ENCODE measurements at places on chromosomes 3 and 15.
A peak's percentile ranks its signal among the peaks of the same experiment; 100 is the strongest.

DNA sequence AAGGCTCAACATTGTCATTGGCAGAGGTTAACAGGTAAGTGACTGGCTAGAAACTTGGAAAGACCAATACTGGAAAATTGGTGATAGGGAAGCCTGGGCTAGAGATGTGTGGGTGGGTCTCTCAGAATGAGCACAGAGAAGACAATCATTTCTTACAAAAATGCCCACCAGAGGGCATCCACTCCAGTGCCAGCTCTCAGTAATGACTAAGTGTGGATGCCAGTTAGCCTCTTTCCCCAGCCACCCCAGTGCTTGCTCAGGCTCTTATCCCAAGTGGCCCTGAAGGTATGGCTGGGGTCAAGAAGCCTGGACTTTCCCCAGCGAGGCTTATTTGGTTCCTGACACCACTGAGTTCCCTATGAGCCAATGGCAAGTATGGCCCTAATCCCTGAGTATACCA lies 115.9 kb upstream of the ST8SIA2 start:
- DNase-seq: peak; percentile 2

DNA sequence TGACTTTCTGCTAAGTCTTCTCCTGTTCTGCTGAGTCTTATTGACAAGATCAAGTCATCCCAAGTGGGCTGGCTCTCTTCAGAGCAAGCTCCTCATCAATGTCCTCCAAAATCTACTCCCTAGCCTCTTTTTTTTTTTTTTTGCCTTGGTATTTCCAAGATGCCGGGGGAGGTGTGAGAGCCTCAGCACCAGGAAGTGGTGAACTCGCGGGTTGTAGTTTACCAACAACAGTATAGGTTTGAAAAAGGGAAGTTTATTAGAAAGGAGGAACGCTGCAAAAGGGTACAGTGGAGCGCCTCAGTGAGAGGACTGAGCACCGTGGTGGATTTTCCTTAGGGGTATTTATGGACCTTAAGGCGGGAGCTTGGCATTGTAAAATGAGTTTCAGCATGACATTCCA lies 94.3 kb upstream of the SGO1 start:
- no peak for DNase-seq

DNA sequence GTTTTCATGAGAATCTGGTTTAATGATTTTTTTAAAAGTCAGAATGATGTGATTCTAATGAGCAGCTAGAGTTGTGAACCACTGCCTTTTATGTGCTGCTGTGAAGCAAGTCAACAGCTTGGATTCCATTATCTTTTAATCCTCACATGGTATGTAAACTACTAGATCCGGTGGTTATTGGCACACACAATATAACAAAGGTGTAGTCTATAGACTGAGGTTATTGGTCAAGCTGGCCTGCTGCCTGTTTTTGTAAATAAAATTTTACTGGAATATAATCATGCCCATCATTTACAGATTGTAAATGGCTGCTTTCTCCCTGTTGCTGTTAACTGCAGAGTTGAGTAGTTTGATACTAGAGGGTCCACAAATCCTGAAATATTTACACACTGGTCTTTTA lies 103.1 kb downstream of the OTOL1 start:
- no peak for DNase-seq

DNA sequence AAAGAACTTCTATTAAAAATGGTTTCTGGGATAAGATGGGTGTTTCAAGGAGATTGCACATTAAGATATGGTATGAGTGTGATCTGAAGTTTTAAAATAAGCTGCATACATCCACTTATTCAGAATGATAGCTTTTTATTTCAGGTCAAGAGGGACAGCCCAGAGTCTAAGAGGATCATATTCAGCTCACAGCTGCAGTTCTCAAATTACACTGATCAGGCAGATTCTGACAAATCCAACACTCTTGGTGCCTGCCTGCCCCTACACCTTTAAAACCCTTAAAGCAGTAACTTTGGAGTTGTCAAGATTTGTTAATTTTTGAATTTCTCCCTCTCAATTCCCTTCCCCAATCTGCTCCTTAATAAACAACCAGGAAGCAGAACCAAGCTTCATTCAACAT lies 9.1 kb upstream of the TMEM87A start:
- DNase-seq: no peak

GRCh38 chr3:73511571-73512525 lies 112.9 kb downstream of the PDZRN3 start:
- no peak for DNase-seq

DNA sequence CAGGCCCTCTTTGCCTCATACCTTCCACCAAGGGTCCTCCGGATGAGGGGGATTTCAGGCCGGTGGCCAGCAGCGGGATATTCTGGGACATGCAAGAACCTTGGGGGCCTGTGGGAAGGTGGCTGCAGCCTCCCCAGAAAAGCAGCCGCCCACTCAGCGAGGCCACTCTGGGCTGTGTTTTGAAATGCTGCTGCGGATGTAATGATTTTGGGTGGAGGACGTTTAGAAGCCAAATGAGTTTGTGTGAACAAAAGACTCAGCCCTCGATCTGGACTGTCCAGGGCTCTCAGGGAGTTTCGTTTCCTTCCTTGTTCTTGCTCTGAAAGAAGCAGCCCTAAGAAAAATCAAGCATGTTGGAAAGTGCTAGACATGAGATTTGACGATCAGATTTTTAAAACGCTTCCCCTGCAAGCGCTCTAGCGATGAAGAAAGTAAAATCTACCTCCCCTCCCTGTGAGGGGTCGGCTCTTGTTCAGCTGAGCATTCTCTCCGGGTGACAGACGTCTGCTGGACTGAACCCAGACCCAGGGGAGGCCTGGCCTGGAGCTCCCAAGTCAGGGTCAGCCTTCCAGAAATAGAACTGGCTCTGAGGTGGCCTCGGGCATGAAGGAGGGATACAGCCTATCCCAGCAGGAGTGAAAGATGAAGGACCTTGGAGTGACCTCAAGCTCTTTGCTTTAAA lies 12.9 kb downstream of the HEG1 start:
- DNase-seq: no peak

DNA sequence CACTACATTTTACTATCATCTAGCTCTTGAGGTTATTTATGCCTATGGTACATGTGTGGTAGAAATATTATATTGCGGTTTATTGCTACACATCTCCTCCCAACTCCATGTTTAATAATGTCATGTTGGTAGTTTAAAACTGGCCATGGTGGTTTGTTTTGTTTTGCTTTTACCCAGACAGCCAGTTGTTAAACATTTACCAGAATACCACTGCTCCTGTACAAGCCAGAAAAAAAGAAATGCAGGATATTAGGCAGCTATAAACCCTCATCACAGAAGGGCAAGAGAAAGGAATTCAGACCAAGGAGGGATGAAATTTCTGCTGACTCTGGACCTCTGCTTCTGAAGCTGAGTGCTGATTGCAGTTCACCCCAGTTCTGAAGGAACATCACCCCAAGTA lies 451.8 kb upstream of the IL12A start:
- no peak for DNase-seq

DNA sequence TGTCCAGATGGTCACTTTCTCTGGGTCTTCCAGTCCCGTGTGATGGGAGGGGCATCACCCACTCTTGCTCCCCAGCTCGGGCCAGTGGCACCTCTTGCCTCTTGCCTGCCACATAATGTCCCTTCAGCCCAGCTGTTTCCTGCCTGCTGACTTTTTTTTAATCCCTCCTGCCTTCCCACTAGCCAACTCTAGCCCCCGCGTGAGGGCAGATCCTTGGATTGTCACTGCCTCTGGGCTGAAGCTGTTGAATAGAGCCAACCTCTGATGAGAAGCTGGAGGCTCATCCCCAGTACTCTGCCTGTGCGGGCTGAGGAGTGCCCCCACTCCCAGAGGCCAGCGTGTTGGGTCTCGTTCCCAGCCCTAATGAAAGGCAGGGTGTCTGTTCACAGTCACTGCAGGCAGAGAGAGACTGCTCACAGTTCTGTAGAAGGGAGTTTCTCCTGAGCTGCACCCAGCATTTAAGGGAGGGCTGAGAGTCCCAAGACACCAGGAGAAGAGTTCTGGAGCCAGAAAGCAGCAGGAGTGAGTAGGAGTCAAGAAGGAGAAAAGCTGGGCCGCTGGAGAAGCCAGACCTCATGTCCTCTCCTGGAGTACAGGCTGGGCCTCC lies 30.1 kb upstream of the TIMP4 start:
- DNase-seq: no peak
